SW 1271 (cell line): ENCODE measurements at places on chromosomes 3 and 15.

GRCh38 chr3:129360705-129361460 is 67.6 kb downstream of the EFCAB12 start:
- no peak for DNase-seq

DNA sequence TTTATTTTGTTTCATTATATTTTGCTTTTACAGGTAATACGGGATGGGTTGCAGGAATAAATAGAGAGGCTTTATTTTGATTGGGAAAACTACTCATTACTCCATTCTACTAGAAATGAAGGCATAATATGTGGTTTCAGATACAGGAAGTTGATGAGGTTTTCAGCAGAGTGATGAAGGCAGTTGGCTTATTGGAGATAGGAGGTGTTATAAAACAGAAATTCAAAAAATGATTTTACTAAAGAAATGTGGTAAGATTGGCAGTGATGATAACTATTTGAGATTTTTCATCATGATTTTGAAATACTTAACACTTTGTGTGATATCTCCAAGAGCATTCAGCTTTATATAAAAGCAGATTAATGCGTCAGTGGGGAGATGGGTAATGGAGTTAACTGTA is 1445.7 kb upstream of the CADM2 start:
- DNase-seq = no peak

GRCh38 chr15:90022905-90023700 is 22.0 kb downstream of the ZNF710 start:
- no peak for DNase-seq

DNA sequence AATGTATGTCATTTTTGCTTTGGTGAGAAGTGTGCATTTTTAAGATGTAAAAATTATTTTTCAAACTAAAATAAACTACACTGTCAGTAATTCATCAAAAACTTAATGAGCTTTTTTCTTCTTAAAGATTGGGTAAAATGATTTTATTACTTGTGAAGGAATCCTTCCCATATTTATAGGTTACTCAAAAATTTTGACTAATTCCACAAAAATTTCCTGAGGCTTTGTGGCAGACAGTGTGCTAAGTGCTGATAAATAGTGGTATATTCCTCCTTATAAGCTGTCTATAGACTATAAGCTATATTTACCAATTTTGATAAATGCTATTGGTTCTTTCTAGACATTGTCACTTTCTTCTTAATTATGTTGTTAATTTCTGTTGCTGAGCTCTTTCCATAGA is 284.5 kb upstream of the SEMA6D start:
- DNase-seq = no peak

DNA sequence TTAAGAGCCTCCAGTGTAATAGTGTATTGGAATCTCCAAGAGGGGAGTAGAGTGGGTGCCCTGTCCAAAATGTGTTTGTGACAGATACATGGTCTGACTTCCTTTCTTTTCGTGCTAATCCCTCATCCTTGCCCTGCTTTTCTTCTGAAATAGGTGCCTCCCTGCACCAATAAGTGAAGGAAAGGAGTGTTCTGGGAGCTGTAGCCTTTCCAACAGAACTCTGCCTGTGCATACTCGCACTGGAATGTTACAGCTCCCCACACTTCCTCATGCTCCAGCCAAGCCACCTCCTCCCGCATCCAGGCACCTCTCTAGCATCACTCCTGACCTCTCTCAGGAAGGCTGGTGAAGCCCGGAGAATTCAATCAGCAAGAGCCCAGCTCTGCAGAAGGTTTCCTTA is 478.0 kb downstream of the GABRG3 start:
- no peak for DNase-seq

- DNase-seq = no peak
These were observed 232.5 kb downstream of the CDIN1 start for GRCh38 chr15:36811903-36812302.

DNA sequence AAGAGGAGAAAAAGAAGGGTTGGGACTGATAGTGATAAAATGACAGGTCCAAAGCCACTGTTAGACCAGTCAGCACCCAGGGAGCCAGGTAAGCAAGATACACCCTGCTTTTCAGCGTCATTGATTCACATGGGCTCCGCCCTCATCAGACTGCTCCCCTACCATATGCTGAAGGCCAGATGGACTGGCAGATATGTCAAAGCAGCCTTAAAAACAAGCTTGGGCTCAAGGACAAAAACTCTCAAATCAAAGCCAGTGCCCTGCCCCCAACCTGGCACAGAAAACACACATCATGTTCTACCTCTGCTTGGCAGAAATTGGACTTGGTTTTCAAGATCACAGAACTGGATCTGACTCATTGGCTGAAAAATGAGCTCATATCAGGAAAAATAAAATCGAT is 33.4 kb downstream of the SH3BP5 start:
- no peak for DNase-seq

DNA sequence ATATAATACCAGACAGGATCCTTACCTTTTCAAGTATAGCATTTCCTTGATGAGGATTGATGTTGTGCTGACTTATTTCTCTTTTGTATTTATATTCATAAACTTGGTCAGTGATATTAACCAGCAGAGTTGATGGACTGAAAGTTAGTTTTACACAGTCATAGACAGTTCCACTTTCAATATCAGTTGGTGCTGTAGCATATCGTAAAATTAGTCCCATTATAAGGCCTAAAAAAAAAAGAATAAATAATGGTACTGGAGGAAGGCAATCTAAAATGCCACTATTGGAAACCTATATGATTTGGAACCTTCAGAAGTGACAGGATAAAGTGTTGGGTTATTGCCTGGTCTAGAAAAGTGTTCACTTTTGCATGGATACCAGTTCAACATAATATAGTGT is 16.3 kb downstream of the SLC9A9 start:
- DNase-seq = no peak

- DNase-seq = no peak
These were observed 75.1 kb downstream of the CLDN11 start for GRCh38 chr3:170493712-170494182.

DNA sequence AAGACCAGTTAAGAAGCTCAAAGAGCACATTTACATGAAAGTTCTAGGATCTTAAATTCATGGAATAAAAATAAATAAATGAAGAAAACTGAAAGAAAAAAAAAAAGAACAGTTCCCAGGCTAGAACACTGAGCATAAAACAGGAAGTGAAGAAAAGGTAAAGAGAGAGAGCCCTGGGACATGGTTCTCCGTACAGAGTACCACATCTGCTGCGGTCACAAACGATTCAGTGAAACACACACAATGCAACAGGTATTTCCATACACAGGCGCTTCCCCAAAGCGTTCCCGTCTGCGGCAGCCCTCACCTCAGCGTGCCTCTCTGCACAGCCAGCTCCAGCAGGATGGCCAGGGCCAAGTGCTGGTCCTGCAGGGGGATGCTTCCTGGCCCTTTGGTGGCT is 49.4 kb downstream of the HERC2 start:
- DNase-seq = no peak

- no peak for DNase-seq
These were observed 20.3 kb downstream of the KY start for GRCh38 chr3:134630506-134630905.

DNA sequence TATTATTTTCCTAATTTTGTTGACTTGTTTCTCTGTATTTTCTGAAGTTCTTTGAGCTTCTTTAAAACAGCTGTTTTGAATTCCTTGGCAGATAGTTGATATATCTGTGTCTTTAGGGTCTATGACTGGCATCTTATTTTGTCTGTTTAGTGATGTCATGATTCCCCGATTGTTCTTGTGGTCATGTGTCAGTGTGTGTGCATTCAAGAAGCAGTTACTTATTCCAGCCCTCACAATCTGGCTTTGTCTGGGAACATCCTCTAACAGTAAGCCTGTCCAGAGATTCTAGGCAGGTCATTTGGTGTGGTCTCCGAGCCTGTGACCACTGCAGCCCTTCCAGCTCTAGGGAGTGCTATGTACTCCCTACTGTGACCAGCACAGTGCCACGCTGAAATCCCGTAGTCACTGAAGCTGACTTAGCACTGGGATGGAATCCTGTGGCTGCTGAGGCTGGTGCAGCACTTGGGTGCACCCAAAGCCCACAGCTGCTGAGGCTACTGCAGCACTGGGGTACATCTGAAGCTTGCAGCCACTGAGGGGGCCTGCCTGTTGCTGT is 6.7 kb downstream of the LNP1 start:
- no peak for DNase-seq

DNA sequence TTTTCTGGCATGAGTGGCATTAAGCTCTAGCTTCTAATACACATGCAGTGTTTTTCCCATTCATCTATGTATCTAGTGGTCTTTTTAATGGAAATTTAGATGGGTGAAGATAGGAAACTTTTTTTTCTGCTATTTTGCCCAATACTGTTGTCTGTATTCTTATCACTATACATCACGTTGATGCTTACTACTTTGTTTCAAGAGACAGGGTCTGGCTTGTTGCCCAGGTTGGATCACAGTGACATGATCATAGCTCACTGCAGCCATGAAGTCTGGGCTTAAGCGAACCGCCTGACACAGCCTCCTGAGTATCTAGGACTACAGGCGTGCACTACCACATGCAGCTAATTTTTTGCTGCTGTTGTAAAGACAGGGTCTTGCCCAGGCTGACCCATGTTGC is 84.6 kb downstream of the PEAK1 start:
- no peak for DNase-seq

- DNase-seq = no peak
These were observed 37.2 kb downstream of the KLHL18 start for GRCh38 chr3:47319956-47320355.

GRCh38 chr3:192482391-192482790 is 244.9 kb downstream of the FGF12 start:
- DNase-seq = no peak

DNA sequence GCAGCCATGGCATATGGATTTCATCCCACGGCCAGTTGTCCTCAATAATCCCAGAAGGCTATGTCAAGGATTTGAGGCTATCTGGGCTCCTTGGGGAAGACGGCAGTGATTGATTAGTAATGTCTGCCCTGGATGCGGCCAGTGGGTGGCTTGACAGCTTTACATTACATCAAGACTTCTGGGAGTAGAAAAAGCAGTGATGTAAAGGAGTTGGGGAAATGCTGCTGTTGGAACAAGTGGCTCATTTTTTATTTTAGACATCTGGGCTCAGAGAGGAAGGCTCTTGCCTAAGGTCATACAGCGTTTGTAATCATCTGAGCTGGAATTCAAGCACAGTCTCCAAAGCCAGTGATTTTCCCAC is 94.1 kb downstream of the FLNB start:
- no peak for DNase-seq

DNA sequence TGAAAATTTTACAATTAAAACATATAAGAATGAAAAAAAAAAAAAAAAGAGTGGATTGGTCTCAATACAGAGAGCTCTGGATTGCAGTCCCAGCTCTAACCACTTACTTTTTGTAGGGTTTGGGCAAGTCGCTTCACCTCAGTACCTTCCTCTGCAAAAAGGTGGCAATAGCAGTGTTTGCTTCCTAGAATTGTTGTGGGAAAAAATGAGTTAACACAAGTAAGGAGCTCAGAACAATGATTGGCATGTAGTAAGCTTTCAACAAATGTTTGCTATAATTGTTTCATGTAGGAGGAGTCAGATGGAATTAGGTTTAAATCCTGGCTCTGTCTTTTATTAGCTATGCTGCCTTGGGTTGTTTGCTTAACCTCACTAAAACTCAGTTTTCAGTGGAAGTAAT is 425.2 kb upstream of the TBL1XR1 start:
- no peak for DNase-seq

- DNase-seq = no peak
These were observed 3.9 kb upstream of the PAK2 start for GRCh38 chr3:196735751-196736150.

DNA sequence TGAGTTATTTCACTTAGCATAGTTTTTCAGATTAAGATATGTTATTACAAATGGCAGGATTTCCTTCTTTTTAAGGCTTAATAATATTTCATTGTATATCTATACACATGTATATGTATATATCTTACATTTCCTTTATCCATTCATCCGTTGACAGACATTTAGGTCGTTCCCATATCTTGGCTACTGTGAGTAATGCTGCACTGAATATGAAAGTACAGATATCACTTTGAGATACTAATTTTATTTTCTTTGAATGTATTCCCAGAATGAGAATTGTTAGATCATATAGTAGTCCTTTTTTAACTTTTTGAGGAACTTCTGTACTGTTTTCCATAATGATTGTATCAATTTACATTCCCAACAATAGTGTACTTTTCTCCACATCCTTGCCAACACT is 270.4 kb downstream of the NAALADL2 start:
- DNase-seq = no peak

DNA sequence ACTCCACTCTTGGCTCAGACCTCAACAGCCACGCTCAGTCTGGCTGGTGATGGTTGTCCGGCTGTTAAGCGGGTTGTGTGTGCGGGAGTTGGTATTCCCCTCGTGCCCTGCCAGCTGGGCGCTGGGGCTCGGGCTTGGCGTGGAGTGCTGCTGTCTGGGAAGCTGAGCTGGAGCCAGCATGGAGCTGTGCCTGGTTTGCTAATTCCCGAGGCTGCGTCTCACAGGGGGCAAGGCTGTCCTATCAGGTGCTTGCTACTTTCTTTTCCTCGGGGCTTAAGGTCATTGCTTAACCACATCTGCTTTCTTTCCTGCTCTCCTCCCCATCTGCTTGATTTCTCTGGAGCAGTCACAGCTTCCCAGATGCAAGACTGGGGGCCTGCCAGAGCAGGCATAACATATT is 29.9 kb downstream of the PDIA5 start:
- DNase-seq = no peak

- DNase-seq = no peak
These were observed 163.3 kb downstream of the ARRDC4 start for GRCh38 chr15:98123834-98124233.

DNA sequence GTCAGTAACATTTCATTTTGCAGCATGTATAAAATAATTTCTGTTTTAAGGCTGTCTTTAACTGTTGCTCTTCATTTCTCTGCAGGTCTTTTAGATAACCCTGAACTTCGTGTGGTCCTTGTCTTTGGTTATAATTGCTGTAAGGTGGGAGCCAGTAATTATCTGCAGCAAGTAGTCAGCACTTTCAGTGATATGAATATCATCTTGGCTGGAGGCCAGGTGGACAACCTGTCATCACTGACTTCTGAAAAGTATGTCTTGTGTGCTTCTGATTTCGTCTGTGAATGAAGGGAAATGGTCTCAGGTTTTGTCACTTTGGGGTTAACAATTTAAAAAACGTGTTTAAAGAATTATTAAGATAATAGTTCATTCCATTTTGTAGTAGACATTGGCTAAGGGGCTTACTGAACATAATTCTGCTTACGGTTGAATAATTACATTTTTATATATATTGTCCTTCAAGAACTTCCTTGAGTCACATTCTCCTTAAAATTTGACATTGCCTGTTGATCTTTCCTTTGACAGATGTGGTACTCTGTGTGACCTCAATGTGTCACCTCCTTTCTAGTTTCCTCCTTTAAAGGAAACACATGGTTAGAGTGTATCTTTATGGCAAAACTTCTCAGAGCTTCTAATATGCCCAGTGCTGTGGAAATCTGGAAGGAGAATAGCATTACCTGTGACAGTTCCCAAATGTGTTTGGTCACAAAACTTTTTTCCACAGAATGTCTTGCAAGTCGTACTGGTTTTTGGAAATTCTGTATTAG is 26.3 kb downstream of the FBXO22 start:
- DNase-seq = no peak

DNA sequence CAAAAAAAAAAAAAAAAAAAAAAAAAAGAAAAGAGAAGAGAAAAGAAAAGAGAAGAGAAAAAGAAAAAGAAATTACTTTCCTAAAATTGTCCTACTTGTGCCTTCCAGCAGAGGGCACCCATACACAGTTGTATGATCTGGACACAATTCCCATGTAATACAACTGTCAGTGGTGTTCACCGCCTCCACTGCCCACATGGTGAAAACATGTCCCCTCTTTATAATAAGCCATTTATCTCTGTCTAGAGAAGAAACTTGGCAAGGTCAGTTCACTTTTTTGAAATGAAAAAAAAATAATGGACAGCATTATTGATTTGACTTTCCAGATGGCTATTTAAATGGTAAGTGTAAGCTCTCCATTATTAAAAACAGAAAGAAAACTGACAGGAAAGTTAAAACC is 459.4 kb downstream of the GBE1 start:
- DNase-seq = peak; percentile 12
